ENCODE measurements at places on chromosomes 11 and 22. TPM values are rescaled to one million over a fixed set of nuclear protein-coding genes. Genes with fewer than 3 reads are reported as not detected.

DNA sequence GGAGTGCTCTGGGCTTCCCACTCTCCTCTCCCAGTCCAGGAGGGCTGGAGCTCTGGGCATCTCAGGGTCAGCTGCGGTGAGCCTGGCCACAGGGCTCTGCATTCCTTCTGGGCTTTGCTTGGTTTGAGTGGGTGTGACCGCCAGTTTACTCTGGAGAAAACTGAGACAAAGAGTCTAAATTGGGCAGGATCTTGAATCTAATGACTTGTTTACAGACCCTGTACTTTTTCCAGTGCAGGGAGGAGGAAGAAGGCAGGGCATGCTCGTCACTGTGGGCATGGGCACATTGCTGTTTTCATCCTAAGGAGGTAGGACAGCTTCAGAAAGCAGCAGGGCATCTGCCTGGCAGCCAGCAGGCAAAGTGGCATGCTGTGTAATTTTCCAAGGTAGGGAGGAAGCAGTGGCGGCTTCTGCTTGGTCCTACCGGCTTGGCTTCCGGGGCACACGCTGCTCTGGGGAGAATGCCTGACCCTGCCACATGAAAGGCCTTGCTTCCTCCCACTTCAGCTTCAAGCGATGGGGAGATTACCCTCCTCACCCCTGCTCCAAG lies 22.9 kb downstream of the FLI1 start:
- DNase-seq: no peak

DNA sequence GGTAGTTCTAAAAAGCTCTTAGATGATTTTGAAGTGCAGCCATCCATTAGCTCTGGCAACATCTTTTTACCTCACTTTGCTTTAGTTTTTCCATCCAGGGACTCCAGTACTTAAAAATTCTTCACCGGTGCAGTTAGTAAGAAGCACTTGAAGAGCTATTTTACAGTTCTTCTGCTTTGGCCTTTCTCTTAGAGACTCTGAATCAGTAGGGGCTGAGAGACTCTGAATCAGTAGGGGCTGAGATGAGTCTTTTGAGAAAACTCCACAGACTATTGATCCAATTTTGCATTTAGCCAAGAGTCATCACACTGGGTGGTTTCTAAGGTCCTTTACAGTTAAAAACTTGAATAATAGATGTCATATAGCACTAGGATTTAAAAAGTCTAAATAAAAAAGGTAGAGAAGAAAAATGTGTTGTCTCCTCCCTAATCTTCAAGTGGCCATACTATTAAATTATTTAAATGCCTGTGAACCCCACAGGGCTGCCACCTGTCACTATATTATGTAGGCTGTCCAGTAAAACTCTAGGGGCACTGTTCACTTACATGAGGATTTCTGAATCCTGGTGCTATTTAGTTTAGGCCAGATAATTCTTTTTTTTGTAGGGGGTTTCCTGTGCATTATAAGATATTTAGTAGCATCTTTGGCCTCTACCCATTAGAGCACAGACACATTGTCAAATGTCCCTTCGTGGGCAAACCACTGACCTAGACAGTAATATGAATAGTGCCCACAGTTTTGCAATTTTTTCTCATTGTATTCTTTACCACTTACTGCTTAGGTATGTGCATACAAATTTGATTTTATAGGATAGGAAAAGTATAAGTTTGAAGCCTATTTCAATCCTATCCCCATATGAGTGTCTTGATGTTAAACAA lies 26.3 kb upstream of the HIKESHI start:
- no peak for DNase-seq

DNA sequence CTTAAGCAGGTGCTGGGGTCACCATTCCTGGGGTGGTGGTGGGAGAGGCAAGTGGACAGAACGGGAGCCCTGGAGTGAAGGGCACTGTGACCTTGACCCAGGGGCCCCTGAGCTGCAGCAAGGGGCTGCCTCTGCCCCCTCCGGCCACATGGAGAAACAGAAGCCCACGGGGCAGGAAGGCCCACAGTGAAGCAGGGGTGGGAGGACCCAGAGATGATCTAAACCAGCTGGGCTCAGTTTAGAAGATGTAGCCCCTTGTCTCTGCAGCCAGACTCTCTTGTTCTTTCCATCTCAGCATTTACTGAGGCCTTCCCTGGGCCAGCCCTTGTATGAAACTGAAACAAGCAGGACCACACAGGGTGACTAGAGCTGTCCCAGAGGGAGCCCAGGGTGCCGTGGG lies 30.5 kb downstream of the WNT11 start:
- peak; percentile 62 for DNase-seq

DNA sequence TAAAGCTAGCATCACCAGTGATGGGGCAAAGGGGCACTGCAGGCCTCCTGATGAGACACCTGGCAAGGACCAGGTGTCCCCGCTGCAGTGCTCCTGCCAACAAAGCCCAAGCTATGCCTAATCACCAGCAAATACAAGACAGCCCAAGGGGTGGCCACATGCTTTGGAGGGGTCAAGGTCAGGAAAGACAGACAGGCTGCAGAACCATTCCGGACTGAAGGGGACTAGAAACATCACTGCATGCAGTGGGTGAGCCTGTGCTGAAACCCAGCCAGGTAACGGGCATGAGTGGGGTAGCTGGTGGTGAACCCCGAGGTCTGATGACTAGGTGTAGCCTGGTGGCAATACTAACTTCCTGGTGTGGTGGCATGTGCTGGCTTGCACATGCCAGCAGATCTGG lies 111.1 kb downstream of the MED15 start:
- DNase-seq: no peak

- no peak for DNase-seq
Measured at GRCh38 chr11:86469491-86470388, 95.1 kb downstream of the CCDC81 start.

The DDI1 gene
- total RNA-seq: not detected

The OR51E2 gene
- total RNA-seq: not detected
